ENCODE measurements at places on chromosomes 7 and 10.

GRCh38 chr10:116133634-116134033 lies 139.4 kb downstream of the GFRA1 start:
- DNase-seq, result no peak

- DNase-seq, result no peak
Observed at GRCh38 chr7:125084196-125084595, 154.6 kb upstream of the POT1 start.

DNA sequence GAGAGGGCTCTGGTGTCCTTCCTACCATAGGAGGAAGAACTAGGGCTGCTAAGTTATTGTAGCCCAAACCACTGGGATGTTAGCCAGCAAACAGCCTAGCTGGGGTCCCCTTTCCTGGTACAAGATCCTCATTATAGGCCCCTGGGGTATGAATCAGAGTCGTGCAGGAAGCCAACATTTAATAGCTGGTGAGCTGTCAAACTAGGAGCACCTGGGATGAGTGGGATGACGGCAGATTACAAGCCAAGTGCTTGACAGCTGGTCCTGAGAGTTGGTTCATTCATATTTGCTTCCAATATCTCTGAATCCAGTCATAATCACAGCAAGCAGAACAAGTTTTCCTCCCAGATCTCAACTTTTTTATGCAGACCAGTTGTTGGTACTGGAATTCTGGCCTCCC lies 25.1 kb upstream of the DNAJB12 start:
- no peak for DNase-seq

- no peak for DNase-seq
Observed at GRCh38 chr10:46540412-46541016, 15.9 kb downstream of the GPRIN2 start.

DNA sequence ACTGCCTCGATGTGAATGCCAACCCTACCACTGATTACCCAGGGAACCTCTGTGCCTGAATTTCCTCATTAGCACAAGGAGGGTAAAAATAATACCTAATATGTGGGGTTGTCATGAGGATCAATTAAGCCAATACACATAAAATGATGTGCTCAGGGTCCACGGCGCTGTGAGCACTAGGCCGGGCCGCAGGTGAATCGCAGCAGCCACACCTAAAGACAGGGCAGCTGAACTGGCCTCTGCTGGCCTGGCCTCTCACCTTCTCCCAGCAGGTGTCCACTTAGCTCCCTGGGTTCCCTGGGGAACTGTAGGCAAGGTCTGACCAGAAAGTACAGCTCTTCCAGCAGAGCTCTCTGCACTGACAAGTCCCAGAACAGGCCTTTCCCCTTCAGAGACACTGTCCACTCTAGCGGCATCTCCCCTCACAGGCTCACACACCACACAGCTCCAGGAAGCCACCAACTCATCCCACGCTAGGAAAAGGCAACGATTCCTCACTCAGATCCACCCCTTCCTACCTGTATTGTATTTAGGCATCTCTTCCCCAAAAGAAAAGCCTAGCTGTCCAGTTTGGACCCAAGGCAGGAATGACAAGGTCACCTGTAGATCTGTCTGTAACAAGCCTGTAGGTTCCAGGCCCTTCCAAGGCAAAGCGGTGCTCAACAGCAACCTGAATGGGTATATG lies 273.1 kb downstream of the USP6NL start:
- no peak for DNase-seq

DNA sequence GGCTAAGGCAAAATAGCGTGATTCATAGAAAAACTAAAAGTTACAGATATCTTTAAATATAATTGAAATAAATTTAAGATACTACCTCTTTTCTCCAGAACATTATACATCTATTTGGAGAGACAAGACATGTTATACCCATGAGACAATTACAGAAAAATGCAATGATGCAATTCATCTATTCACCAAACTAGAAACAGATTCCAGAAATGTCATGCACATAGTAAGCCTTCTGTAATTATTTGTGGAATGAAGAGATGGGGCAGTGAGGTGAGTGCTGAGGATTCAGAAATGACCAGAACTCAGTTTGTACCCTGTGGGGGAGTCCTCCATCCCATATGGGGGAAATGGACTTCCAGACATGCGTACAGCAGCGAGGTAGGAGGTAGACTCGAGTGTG lies 99.4 kb downstream of the MKX start:
- DNase-seq, result no peak
